Esophagus muscularis mucosa (tissue), 4 donors: ENCODE measurements at places on chromosomes 5 and 9. TPM values are rescaled to one million over a fixed set of nuclear protein-coding genes. Genes with fewer than 3 reads are reported as not detected.

CAPSL gene
- total RNA-seq: not detected

- DNase-seq: no peak
Observed at GRCh38 chr5:119966028-119966427, 336.7 kb downstream of the FAM170A start.

DNA sequence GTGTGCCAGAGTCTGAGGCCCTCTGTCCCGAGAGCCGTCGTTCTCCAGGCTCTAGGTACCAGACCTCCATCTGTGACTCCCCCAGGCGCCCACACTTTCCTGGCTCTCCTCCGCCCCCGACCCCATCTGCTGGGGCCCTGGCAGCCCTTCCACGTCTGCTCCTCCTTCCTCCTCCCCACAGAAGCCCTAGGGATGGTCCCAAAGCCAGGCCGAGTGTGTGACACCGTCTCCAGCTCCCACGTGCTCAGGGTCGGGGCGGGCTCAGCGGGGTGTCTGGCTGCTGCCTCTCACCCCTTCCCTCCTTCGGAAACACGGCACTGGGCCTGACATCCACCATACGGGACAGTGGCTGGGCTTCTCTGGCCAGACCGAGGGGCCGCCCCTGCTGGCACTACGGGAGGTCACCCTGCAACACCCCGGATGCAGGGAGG, 20.5 kb upstream of the SLC6A19 start:
- DNase-seq: no peak

DNA sequence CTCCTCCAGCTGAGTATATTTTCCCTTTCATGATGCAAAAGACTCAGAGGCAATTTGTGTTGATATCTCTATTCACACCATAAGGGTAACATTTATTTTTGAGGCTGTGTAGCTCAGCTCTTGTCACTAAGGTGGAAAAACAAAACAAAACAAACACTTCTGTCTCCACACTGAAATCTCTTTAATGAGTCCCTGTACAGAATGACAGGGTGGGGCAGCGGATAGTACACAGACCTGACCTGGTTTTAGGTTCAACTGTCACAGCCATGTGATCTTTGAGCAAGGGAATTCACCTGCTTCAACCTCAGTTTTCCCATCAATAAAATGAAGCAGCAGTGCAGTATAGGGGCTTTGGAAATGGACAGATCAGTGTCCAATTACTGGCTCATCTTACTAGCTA, 29.3 kb downstream of the TLR4 start:
- no peak for DNase-seq
